CD4-positive, alpha-beta memory T cell (primary cell): ENCODE measurements at places on chromosomes 7 and 10. TPM values are rescaled to one million over a fixed set of nuclear protein-coding genes. Genes with fewer than 3 reads are reported as not detected.
A peak's percentile ranks its signal among the peaks of the same experiment; 100 is the strongest.

- DNase-seq, result no peak
- no peak overlapping the region for H3K4me3 ChIP-seq
- H3K36me3 ChIP-seq, result no peaks in the 10 kb centered on the region
Observed at GRCh38 chr7:29945259-29945809, 44.3 kb downstream of the SCRN1 start.

- no peaks in the 10 kb centered on the region for H3K4me1 ChIP-seq
- H3K27me3 ChIP-seq, result peaks cover 6% of the 10 kb centered on the region
- no peak overlapping the region for H3K4me3 ChIP-seq
- no peak for DNase-seq
- H3K27ac ChIP-seq, result no peak overlapping the region
- H3K36me3 ChIP-seq, result no peaks in the 10 kb centered on the region
Observed at GRCh38 chr7:291373-292092, 1.6 kb downstream of the FOXL3 start.

- H3K4me1 ChIP-seq, result no peaks in the 10 kb centered on the region
- DNase-seq, result no peak
- no peaks in the 10 kb centered on the region for H3K27me3 ChIP-seq
- no peak overlapping the region for H3K27ac ChIP-seq
- H3K4me3 ChIP-seq, result no peak overlapping the region
Observed at GRCh38 chr10:98378722-98379121, 36.3 kb downstream of the PYROXD2 start.

- H3K4me3 ChIP-seq, result no peak overlapping the region
- no peaks in the 10 kb centered on the region for H3K4me1 ChIP-seq
- DNase-seq, result no peak
Observed at GRCh38 chr10:125130916-125131315, 29.4 kb downstream of the CTBP2 start.

- no peak for DNase-seq
- H3K27ac ChIP-seq, result no peak overlapping the region
- H3K27me3 ChIP-seq, result no peaks in the 10 kb centered on the region
- no peak overlapping the region for H3K4me3 ChIP-seq
- H3K4me1 ChIP-seq, result no peaks in the 10 kb centered on the region
Observed at GRCh38 chr7:37054624-37055241, 330.4 kb upstream of the AOAH start.

The GBX1 gene
- not detected for total RNA-seq

GRCh38 chr10:61140765-61141392 lies 196.9 kb upstream of the RHOBTB1 start:
- no peaks in the 10 kb centered on the region for H3K4me1 ChIP-seq
- no peak overlapping the region for H3K27ac ChIP-seq
- no peak overlapping the region for H3K4me3 ChIP-seq
- H3K27me3 ChIP-seq, result no peaks in the 10 kb centered on the region

- no peaks in the 10 kb centered on the region for H3K36me3 ChIP-seq
- peak; percentile 18 for DNase-seq
- no peak overlapping the region for H3K4me3 ChIP-seq
- no peaks in the 10 kb centered on the region for H3K27me3 ChIP-seq
- H3K4me1 ChIP-seq, result peaks cover 34% of the 10 kb centered on the region
Observed at GRCh38 chr10:27564398-27564797, 60.3 kb downstream of the RAB18 start.

The SCIN gene
- total RNA-seq, result 0.20 TPM

DNA sequence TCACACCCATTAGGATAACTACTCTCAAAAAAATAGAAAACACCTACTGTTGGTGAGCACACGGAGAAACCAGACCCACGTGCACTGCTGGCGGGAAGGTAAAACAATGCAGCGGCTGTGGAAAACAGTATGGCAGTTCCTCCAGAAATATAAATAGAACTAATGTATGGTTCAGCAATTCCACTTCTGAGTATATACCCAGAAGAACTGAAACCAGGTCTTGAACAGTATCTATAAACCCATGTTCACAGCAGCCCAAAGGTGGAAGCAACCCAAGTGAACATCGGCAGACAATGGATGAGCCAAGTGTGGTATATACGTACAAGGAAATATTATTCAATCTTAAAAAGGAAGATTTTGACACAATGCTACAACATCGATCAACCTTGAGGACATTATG lies 164.7 kb downstream of the ZMYND11 start:
- H3K36me3 ChIP-seq, result no peaks in the 10 kb centered on the region
- no peak overlapping the region for H3K27ac ChIP-seq
- H3K4me3 ChIP-seq, result no peak overlapping the region
- H3K4me1 ChIP-seq, result no peaks in the 10 kb centered on the region
- no peak for DNase-seq
- no peaks in the 10 kb centered on the region for H3K27me3 ChIP-seq

GRCh38 chr7:31007634-31008033 lies 43.9 kb downstream of the GHRHR start:
- H3K27me3 ChIP-seq, result no peaks in the 10 kb centered on the region
- H3K4me1 ChIP-seq, result no peaks in the 10 kb centered on the region
- no peak overlapping the region for H3K4me3 ChIP-seq
- H3K36me3 ChIP-seq, result no peaks in the 10 kb centered on the region
- no peak for DNase-seq

DNA sequence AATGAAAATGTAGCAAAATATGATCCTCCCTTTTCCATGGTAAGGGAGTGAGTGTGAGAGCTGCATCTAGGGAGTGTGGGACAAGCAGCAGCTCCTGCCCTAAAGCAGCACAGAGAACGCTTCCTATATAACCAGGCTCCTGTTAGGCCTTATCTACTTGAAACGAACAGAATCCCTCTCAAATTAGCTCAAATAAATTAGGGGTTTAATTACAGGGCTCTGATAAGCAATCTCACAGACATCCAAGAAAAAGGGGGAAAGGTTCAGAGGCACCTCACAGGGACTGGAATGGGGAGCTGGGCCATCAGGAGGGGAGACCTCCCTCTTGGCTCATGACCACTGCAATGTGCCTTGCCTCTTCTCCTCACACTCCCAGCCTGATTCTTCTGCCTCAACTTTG lies 57.9 kb downstream of the PLPP4 start:
- no peak for DNase-seq
- no peaks in the 10 kb centered on the region for H3K36me3 ChIP-seq
- H3K4me3 ChIP-seq, result no peak overlapping the region
- no peak overlapping the region for H3K27ac ChIP-seq
- no peaks in the 10 kb centered on the region for H3K4me1 ChIP-seq

The SLC13A1 gene
- total RNA-seq, result not detected

- H3K4me3 ChIP-seq, result no peak overlapping the region
- peaks cover 12% of the 10 kb centered on the region for H3K36me3 ChIP-seq
- peaks cover 25% of the 10 kb centered on the region for H3K4me1 ChIP-seq
- DNase-seq, result no peak
- no peak overlapping the region for H3K27ac ChIP-seq
Observed at GRCh38 chr10:7243873-7244272, 167.0 kb downstream of the SFMBT2 start.

DNA sequence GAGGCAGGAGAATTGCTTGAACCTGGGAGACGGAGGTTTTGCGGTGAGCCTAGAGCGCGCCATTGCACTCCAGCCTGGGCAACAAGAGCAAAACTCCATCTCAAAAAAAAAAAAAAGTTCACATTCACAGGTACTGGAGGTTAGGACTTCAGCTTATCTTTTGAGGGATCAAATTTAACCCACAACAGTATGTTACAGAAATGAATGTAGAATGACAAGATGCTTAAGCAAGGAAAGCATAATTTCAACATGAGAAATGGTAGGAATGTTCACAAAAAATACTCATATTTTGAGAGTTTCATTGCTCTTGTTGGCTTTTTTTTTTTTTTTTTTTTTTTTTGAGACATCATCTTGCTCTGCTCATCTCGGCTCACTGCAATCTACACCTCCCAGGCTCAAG lies 1.9 kb upstream of the HERC4 start:
- no peak overlapping the region for H3K4me3 ChIP-seq
- H3K36me3 ChIP-seq, result no peaks in the 10 kb centered on the region
- no peaks in the 10 kb centered on the region for H3K27me3 ChIP-seq
- DNase-seq, result no peak
- H3K4me1 ChIP-seq, result peaks cover 25% of the 10 kb centered on the region
- no peak overlapping the region for H3K27ac ChIP-seq

- no peak for DNase-seq
- no peaks in the 10 kb centered on the region for H3K36me3 ChIP-seq
- H3K27ac ChIP-seq, result no peak overlapping the region
- H3K27me3 ChIP-seq, result no peaks in the 10 kb centered on the region
- H3K4me3 ChIP-seq, result no peak overlapping the region
Observed at GRCh38 chr7:7695111-7695817, 23.1 kb downstream of the RPA3 start.

DNA sequence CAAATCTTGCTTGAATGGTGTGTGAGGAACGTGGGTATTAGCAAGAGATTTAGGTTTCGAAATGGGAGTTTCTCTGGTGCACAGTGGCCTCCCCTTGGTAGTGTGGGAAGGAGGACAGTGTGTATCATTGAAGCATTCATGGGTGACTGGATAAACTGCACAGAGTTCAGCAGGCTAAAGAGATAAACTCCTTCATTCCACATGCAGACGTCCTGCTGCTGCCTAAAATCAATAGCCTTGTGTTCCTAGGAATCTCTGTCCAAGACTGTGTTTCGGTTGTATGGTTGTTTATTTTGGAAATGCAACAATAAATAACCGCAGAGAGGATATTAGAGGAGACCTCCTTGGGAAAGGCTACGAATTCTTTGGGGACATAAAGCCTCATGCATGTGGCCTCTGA lies 100.9 kb upstream of the FAM171A1 start:
- no peak overlapping the region for H3K4me3 ChIP-seq
- H3K27ac ChIP-seq, result no peak overlapping the region
- H3K36me3 ChIP-seq, result no peaks in the 10 kb centered on the region

The NKX2-3 gene
- not detected for total RNA-seq

The ODAD2 gene
- total RNA-seq, result 0.14 TPM
